AG09309 (cell line): ENCODE measurements at places on chromosomes 12 and 14.

DNA sequence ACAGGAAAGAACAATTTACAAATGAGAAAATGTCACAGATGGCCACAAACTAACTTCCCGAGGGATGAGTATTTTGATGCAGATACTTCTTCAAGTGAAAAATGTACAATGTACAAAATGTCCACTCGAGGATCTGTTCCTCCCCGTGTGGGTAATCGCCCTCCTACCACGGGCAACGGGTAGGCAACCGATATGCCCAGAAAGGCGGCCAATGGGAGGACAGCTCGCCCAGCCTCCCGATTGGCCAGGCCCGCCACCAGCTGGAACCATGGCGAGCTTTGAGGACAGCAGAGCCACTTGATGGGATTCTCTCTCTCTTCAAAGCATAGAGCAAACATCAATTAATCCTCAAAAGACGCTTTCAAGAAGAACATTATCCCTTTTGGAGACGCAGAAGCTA, 42.3 kb downstream of the DPF3 start:
- DNase-seq, result no peak

- no peak for DNase-seq
Measured at GRCh38 chr12:123070267-123071081, 80.4 kb downstream of the PITPNM2 start.

DNA sequence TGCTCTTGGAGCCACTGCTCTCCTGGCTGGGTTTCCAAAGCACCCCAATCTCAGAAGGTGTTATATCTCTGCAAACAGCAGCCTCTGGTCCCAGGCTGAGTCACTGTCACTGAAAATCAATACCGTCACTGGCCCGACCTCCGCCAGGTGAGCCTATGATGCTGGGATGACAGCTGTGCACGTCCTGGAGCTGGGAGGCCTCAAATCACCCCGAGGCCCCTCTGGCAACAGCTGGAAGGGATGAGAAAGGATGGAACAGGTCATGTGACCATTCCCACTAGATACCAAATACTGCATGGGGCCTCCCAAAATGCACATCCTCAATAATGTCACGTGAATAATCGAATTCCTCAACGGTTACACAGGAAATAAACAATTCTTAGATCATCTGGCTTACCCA, 190.8 kb downstream of the TTC7B start:
- DNase-seq, result no peak

DNA sequence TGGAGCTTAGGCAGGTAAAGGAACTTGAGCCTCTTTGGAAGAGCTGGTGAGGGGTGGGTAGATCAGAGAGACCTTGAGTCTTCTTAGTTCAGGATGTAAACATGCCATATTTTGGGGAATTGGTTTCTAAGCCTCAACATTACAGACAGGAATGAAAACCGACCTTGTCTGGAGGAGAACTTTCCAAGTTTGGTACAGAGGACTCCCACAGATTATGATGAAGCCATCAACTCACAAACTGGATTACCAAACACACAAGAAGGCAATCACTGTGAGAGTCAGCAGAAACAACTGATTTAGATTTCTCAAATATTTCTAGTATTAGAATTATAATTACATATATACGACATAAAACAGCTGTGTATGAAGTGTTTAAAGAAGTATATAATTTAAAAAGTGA, 22.3 kb upstream of the AMN1 start:
- no peak for DNase-seq

DNA sequence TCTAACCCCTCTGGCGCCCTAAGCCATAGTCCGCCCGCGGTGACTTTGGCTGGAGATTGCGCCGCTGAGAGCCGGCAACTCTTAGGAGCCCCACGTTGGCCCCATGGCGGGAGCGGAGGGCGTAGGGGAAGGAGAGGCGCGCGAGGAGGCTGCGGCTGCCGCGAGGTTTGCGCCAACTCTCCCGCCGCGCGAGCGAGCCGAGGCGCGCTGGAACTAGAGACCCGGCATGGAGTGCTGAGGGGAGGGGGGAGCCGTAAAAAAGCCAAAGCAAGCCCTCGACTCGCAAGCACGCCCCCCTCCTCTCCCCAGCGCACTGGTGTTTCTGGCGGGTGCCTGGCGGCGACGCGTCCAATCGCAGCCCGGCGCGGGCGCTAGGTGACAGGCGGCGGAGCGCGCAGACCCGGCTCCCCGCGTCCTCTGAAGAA, at the start of gene SYT10:
TSS of gene SYT10 (minus strand) at position 233 of the 425 bp plus-strand sequence. CDS start 297 bp downstream, outside the sequence.
- no peak for DNase-seq

DNA sequence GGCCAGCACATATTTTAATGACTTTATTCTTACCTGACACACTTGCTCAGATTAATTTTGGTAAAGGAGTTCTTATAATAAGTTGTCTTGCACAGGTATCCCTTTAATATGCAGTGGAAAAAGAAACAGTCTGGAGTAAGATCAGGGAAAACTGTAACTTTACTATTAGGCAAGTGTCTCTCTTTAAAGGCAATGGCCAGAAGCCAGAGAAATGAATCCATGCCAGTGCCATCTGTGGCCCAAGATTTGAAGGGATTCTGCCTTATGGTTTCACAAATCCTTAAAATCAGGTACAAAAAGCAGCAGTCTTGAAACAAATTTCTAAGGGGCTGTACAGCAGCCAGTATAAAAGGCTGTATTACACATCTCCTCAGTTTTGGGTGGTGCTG, 22.4 kb downstream of the NFYB start:
- DNase-seq, result no peak

DNA sequence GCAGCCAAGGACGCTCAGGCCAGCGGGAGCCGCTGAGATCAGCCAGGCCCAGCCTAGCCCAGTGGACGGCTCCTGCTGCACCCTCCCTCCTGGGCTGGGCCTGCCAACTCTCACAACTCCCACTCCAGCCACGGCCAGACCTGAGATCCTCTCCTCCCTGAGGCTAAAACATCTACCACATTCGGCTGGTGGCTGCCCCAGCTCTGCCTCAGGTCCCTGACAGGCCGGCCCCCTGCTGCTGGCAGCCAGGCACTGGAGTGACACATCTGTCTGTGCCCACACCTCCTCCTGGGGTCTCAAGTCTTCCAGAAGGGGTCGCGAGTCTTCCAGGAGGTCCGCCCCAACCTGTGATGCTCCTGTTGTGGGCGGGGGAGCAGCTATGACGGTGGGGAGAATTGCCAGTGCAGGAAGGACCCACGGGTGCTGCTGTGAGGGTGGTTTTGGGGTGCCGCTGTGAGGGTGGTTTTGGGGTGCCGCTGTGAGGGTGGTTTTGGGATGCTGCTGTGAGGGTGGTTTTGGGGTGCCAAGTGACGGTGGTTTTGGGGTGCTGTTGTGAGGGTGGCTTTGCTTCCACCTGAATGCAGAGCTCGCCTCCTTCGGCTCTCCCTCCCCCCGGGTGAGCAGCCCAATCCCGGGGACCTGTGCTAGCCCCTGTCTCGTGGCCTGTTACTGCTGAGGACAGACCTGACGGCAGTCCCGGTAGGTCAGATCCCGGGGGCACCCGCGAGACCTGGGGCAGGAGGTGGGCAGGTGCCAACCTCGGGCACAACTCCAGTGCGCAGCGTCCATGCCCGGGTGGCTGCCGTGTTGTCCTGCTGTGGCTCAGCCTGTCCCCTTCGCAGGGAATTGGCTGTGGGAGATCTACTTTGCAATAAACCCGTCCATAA, 27.5 kb upstream of the C14orf180 start:
- no peak for DNase-seq

DNA sequence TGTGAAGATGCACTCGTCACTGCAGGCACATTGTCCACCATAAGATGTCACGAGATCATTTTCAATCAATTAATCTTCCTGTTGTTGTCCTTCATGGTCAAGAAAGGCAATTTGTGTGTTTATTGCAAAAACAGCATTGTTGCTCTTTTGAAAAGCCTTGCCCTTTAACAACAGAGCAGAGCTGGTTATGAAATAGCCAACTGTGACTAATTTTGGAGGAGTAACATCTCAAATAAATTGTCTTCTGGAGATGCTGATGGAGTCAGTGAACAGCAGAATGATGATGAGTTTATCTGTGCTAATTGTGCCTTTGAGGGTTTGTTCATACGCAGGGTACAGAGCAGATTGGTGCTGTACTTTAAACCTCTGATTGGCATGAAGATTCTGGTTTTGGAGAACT, 88.3 kb upstream of the E2F7 start:
- no peak for DNase-seq

DNA sequence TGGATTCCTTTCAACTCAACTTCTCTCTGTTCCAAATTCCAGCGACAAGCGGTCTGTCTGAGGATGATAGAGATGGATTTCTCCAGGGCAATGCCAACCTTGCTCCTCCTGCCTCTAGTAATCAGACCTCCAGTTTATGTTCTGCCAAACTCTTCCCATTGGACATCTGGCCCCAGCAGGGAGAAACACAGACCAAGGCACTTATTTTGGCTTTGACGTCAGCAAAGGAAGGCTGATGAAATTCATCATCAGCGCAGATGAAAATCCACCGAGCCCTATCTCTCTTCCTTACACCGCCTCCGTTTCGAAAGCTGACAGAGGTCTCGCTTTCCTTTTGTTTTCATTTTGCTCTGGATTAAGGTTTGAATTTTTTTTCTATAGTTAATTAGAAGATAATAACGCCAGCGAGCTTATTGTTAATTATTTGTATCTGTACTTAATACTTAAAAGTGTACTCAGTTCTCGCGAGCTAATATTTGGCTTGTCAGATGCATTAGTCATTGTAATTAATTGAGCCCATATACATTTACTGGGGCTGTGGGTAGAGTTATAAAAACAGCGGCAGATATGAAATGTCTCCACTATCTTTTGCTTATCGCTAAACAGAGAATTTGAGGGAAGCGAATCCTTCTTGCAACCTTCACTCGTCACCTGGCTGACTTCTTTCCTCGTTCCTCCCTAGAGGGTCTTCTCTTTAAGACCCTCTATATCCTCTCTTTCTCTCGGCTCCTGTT, 35.9 kb upstream of the MED13L start:
- DNase-seq, result no peak

- no peak for DNase-seq
Measured at GRCh38 chr12:117365049-117365616, 3.7 kb upstream of the NOS1 start.

DNA sequence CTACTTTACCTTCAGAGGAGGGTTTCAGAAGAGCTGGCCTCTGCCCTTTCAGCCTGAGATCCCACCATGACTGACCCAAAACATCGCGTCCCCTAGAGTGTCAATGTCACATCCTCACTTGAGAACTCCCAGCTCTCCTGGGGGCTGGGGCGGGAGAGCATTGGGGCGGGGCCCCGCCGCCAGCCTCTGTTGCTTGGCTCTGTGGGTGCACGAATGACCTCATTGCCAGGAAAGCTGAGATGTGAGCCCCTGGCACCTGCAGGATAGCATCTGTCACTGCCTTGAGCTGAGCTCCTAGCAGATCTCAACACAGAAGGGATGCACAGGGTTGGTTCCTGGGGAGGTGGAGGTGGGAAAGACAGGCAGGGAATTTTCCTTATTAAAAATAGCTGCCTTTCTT, 20.6 kb upstream of the MYL2 start:
- DNase-seq, result no peak

DNA sequence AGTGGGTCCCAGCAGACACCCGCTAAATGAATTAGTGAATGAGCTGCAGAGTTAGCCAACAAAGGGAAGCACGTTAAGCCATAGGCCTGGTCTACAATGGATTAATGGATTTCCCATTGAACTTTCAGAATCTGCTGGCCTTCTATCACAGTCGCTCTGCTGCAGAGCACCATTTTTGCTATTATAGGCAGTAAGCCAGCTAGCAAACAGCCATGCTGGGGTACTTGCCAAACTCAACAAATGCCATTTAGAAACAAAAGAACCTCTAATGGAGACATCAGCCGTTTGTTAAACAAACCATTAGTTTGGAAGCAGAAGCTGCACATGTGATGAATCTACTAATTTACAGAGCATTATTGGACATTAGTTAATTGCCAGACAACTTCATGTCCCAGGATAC, 181.1 kb upstream of the STXBP6 start:
- DNase-seq, result no peak

GRCh38 chr14:105061428-105062047, 3.7 kb downstream of the GPR132 start:
- DNase-seq, result no peak

DNA sequence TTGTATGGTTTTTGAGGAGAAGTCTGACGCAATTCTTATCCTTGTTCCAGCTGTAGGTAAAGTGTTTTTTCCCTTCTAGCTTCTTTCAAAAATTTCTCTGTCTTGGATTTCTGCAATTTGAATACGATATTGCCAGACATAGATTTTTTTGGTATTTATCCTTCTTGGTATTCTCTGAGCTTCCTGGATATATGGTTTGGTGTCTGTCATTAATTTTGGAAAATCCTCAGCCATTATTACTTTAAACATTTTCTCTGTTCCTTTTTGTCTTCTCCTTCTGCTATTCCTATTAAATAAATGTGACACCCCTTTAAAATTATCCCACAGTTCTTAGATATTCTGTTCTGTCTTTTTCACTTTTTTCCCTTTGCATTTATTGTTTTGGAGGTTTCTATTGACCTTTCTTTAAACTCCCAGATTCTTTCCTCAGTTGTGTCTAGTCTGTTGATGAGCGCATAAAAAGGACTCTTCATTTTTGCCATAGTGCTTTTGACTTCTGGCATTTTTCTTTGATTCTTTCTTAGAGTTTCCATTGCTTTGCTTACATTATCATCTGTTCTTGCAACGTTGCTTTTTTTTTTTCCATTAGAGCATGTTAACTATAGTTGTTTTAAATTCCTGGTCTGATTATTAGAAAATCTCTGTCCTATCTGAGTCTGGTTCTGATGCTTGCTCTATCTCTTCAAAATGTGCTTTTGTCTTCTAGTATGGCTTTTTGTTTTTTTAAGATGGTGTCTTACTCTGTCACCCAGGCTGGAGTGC, 129.1 kb downstream of the MSRB3 start:
- DNase-seq, result no peak

GRCh38 chr12:46217541-46218321, 51.1 kb downstream of the SLC38A1 start:
- no peak for DNase-seq

- DNase-seq, result no peak
Measured at GRCh38 chr12:118773956-118774723, 207.2 kb upstream of the SRRM4 start.

GRCh38 chr12:111138016-111138415, 217.6 kb upstream of the MYL2 start:
- no peak for DNase-seq

- DNase-seq, result no peak
Measured at GRCh38 chr12:54432815-54433164, 13.7 kb upstream of the ITGA5 start.

DNA sequence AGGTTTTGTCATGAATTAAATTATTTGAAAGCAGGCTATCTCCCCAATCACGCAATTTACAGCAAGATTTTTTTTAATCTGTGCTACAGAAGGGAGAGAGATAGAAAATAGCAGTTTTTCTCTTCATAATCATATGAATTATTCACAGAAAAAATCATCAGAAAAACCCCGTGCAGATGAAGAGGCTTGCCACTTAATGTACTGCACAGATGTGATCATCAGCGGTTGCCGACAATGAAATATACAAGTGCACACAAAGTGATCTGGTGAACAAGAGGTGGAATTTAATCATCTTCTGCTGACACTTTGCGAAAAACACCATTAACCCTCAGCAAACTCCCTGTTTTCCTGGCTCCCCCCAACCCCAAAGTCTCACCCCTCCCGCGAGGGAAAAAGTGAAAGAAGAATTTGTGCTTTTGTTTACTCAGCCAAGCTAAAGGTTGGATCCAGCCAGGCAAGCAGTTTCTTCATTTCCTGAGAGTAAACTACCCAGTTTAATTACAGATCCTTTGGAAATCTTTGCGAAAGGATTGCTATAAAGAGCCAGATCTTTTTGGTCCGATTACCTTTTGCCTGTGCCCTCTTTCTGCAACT, 3.1 kb upstream of the LMO3 start:
- no peak for DNase-seq
